ENCODE measurements at places on chromosomes 4 and X. TPM values are rescaled to one million over a fixed set of nuclear protein-coding genes. Genes with fewer than 3 reads are reported as not detected.

LEF1 gene
- 35.5 TPM for polyA plus RNA-seq

GLOD5 gene
- not detected for polyA plus RNA-seq

STBD1 gene
- 41.8 TPM for polyA plus RNA-seq

CDKL2 gene
- 0.08 TPM for polyA plus RNA-seq

PNMA6A gene
- polyA plus RNA-seq: 2.9 TPM

BEX3 gene
- polyA plus RNA-seq: 157 TPM

FAM47A gene
- not detected for polyA plus RNA-seq

TMEM255A gene
- 15.5 TPM for polyA plus RNA-seq

MID1 gene
- polyA plus RNA-seq: 27.5 TPM

NOCT gene
- polyA plus RNA-seq: 2.8 TPM

PCDH10 gene
- polyA plus RNA-seq: 0.41 TPM

CPLX1 gene
- polyA plus RNA-seq: 0.39 TPM

NSUN7 gene
- polyA plus RNA-seq: 0.25 TPM

GRCh38 chr4:3451956-3452355, 10.2 kb downstream of the HGFAC start:
- no peak overlapping the region for H3K4me3 ChIP-seq
- peaks cover 10% of the 10 kb centered on the region for H3K4me1 ChIP-seq
- no peaks in the 10 kb centered on the region for H3K36me3 ChIP-seq
- no peak for DNase-seq
- H3K27me3 ChIP-seq: peaks cover 2% of the 10 kb centered on the region

- H3K4me3 ChIP-seq: no peak overlapping the region
- no peaks in the 10 kb centered on the region for H3K4me1 ChIP-seq
- H3K27me3 ChIP-seq: peaks cover 21% of the 10 kb centered on the region
- no peak overlapping the region for H3K27ac ChIP-seq
Measured at GRCh38 chrX:49209434-49210251, 9.7 kb upstream of the SYP start.

DNA sequence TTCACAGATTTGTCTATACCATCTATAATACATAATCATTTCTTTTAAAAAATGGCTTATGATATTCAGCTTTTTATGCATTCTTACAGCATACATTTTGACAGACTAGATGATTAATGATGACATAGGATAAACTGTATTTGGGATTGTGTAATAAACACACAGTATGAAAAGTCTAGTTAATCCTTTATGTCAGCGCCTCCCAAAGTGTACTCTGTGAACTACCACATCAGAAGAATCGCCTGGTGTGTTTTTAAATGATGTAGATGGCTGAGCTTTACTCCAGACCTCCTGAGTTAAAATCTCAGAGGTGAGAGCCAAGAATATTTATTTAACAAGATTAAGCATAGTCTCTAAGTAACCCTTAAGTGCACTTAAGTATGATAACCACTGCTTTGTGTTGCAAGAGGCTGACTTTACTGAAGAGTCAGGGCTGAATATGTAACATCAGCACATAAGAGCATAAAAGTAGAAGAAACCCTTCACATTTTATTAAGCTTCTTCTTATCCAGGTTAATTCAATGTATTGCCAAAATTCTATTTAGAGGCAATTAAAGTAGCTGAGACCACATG, 104.2 kb downstream of the ANK2 start:
- DNase-seq: no peak
- H3K27me3 ChIP-seq: no peaks in the 10 kb centered on the region
- H3K4me3 ChIP-seq: no peak overlapping the region
- H3K4me1 ChIP-seq: peaks cover 5% of the 10 kb centered on the region

GRCh38 chrX:103805860-103806259, 26.2 kb downstream of the RAB9B start:
- H3K4me1 ChIP-seq: no peaks in the 10 kb centered on the region
- no peak for DNase-seq
- peaks cover 25% of the 10 kb centered on the region for H3K27me3 ChIP-seq
- no peaks in the 10 kb centered on the region for H3K36me3 ChIP-seq
- no peak overlapping the region for H3K4me3 ChIP-seq

DNA sequence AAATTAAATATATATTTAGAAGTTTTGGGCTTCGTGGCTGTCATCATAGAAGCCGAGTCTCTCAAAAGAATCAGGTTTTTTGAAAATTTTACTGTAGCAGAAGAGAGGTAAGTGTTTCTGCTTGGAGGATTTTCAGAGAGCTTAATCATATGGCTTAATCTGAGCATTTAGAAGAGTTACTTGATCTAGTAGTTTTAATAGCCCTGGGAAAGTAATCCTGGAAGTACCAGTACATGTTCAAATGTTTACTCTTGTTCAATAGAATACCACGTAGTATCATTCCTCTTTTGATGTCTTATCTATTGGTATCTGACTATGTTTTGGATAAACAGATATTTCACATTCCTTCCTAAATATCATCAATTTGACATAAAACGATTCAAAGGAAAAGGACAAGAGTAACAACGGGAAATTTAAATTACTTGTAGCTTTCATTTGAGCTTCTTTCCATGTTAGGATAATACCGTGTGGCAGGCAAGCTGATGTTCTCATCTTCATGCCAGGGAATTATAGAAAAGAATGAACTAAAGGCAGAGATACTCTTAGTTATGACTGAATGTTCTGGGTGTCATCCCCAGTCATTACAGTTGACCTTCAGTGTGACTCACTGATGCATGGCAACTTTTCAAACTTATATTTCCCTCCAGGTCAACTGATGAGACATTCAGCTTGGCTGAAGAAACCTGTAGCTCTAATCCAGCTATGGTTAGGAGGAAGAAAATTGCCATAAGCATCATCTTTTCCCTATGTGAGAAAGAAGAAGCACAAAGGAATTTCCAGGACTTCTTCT, 89.8 kb downstream of the FNIP2 start:
- H3K27me3 ChIP-seq: no peaks in the 10 kb centered on the region
- peaks cover 16% of the 10 kb centered on the region for H3K36me3 ChIP-seq
- H3K4me3 ChIP-seq: no peak overlapping the region
- H3K27ac ChIP-seq: no peak overlapping the region
- no peak for DNase-seq

GRCh38 chrX:134249241-134249640, 12.3 kb downstream of the CCDC160 start:
- no peaks in the 10 kb centered on the region for H3K4me1 ChIP-seq
- no peak overlapping the region for H3K27ac ChIP-seq
- DNase-seq: no peak
- no peak overlapping the region for H3K4me3 ChIP-seq
- H3K36me3 ChIP-seq: no peaks in the 10 kb centered on the region

DNA sequence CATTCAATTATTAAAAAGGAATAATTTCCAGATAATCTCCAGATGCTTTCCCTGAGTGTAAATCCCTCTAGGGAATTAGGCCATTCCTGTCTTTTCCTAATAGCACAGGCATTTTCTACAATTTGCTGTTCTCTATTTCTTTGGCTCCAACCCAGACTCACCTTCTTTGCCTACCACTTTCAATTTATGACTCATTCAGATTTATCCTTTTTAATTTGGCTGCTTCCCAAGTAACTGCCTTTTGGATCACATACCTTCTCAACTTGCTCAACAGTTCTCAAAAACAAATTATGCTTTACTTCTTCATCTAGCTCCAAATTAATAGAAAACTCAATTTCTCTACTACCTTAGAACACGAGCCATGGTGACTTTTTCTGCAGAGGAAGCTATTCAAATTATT, 1166.3 kb upstream of the PCDH7 start:
- no peaks in the 10 kb centered on the region for H3K4me1 ChIP-seq
- no peaks in the 10 kb centered on the region for H3K27me3 ChIP-seq
- no peak overlapping the region for H3K4me3 ChIP-seq
- H3K36me3 ChIP-seq: no peaks in the 10 kb centered on the region
- no peak for DNase-seq

DNA sequence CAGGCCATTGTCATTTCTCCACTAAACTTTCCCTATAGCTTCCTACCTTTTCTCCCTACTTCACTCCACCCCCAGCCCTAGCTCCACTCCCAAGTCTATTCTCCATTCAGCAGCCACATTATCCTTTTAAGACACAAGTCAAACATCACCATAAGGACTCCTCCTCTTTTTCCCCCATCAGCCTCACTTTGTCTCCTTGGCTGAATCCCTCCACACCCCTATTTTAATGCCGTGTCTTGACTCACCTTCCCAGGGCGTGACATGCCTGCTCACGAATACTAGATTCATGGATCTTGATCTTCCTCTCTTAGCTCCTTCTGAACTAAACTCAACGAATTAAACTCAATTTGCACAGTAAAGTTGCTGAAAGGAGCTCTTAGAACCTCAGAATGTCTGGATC, 281.9 kb downstream of the PTTG2 start:
- no peaks in the 10 kb centered on the region for H3K27me3 ChIP-seq
- H3K27ac ChIP-seq: no peak overlapping the region
- H3K4me3 ChIP-seq: no peak overlapping the region

DNA sequence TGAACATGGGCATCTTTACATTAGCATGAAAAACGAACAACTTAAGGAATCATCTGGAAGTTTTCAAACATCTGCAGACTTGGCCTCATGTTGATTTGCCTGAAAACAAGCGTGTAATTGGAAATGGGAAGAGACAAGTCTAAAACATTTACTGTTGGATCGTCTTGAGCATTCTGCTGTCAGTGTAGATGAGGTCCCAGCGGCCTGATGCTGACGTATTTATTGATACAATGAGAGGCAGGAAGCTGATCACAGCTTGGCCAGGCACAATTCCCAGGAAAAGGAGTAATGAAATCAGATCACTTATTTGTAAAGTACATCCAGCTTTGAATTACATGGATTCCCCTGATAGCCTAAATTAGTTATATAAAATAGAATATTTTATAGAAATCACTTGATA, 210.6 kb downstream of the CLCN4 start:
- DNase-seq: peak; percentile 89
- H3K4me1 ChIP-seq: no peaks in the 10 kb centered on the region
- H3K36me3 ChIP-seq: no peaks in the 10 kb centered on the region
- no peak overlapping the region for H3K27ac ChIP-seq

DNA sequence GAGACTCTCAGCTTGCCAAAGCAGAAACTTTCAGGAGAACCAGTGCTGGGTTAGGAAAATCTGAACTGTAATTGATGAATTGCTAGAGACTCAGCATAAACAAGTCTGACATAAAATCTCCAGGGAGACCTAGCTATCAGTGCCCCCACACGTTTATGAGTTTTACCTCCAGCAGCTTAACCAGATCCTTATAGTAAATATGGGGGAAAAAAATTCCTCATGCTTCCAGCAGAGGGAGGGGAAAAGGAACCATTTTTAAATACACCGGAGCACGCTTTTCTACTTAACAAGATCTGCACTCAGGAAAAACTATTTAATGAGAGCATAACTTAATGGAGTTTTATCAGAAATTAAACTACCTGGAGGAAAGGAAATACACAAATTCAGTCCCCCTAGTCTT, 1040.7 kb upstream of the INTU start:
- no peak overlapping the region for H3K27ac ChIP-seq
- no peaks in the 10 kb centered on the region for H3K36me3 ChIP-seq
- no peaks in the 10 kb centered on the region for H3K27me3 ChIP-seq

DNA sequence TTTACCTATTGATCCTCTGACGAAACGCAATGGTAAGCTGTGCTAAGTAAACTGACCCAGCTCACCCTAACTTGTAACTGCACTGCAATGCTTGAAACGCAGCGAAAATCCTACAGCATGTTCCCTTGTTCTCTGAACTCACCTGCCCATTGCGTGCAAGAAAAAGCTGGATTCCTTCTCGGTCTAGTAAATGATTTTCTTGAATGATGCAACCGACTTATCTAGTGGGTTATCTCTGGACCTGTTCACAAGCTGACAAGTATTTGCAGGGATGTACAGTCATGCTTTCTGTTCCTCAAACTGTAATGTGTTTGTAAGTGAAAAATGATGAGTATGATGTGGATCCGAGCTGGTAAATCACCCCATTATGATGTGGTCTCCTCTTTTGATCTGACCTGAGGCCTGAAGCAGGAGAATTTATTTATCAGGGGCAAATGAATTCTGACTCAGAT, 140.1 kb downstream of the BTC start:
- no peak overlapping the region for H3K4me3 ChIP-seq
- no peaks in the 10 kb centered on the region for H3K4me1 ChIP-seq
- H3K27ac ChIP-seq: no peak overlapping the region

- H3K4me1 ChIP-seq: no peaks in the 10 kb centered on the region
- H3K4me3 ChIP-seq: no peak overlapping the region
- no peak overlapping the region for H3K27ac ChIP-seq
- DNase-seq: no peak
Measured at GRCh38 chr4:183517781-183518180, 12.9 kb downstream of the ING2 start.

GRCh38 chr4:26458157-26458561, 32.1 kb downstream of the CCKAR start:
- H3K27me3 ChIP-seq: no peaks in the 10 kb centered on the region
- peak; percentile 58 for DNase-seq
- no peaks in the 10 kb centered on the region for H3K36me3 ChIP-seq
- H3K27ac ChIP-seq: no peak overlapping the region
- H3K4me3 ChIP-seq: no peak overlapping the region

DNA sequence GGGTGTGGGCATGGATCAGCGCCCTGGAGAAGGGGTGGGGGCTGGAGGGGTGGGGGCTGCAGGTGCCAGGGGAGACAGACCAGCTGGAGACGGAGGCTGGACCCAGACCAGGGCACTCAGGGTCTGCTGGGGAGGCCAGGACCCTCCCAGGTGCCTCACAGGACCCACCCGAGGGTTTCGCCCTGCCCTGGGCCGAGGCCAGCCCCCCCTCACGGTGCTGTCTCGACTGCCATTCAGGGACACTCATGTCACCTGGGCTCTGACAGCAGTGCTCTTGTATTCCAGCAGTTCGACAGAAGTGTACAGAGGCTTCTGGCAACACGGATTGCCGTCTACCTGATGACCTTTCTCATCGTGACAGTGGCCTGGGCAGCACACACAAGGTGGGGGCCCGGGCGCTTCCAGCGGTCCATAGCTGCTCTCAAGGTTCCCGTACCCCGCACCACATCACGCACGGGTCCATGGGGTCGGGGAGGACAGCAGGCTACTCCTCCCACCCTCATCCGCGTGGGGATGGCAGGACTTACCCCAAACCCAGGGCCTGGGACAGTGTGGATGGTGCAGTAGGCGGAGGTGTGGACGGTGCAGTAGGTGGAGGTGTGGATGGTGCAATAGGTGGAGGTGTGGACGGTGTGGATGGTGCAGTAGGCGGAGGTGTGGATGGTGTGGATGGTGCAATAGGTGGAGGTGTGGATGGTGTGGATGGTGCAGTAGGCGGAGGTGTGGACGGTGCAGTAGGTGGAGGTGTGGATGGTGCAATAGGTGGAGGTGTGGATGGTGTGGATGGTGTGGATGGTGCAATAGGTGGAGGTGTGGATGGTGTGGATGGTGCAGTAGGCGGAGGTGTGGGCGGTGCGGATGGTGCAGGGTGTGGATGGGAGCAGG, 18.1 kb downstream of the TMEM175 start:
- DNase-seq: no peak
- peaks cover 6% of the 10 kb centered on the region for H3K27me3 ChIP-seq
- H3K36me3 ChIP-seq: peaks cover 10% of the 10 kb centered on the region
- H3K4me3 ChIP-seq: no peak overlapping the region
- no peak overlapping the region for H3K27ac ChIP-seq

- no peak for DNase-seq
- H3K4me1 ChIP-seq: no peaks in the 10 kb centered on the region
- H3K27me3 ChIP-seq: peaks cover 8% of the 10 kb centered on the region
- H3K27ac ChIP-seq: no peak overlapping the region
- no peak overlapping the region for H3K4me3 ChIP-seq
Measured at GRCh38 chrX:97117572-97117971, 233.9 kb downstream of the RPA4 start.

GRCh38 chr4:180179146-180179545, 2064.1 kb upstream of the TENM3 start:
- H3K36me3 ChIP-seq: no peaks in the 10 kb centered on the region
- no peaks in the 10 kb centered on the region for H3K27me3 ChIP-seq
- H3K4me1 ChIP-seq: no peaks in the 10 kb centered on the region
- H3K4me3 ChIP-seq: no peak overlapping the region
- no peak overlapping the region for H3K27ac ChIP-seq

Data from muscle of leg (tissue), 16 donors.